ENCODE measurements at places on chromosomes 3 and 15. TPM values are rescaled to one million over a fixed set of nuclear protein-coding genes. Genes with fewer than 3 reads are reported as not detected.

PRR20G gene
- not detected for total RNA-seq

- DNase-seq: no peak
These were observed 9.4 kb upstream of the AP3S2 start for GRCh38 chr15:89903015-89903857.

GRCh38 chr3:122074621-122075265 is 19.6 kb downstream of the CD86 start:
- DNase-seq: no peak

PARP15 gene
- 0.99 TPM for total RNA-seq

TOP2B gene
- 159 TPM for total RNA-seq

DNA sequence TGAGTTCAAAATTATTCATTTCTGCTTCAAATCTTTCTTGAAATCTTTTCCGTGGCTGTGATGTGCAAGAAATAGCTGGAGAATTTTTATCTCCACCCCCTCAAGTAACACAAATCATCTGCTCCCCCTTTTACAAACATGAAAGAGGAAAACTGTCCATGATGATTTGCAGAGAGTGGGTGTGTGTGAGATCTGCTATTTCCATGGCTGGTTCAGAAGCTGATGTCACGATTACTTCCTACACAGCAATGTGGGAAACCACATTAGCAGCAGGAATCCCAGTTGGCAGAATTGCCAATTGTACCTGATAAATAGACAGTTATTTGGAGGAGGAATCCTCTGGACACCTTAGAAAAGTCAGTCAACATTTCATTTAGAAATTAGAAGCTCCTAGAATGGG is 75.2 kb upstream of the GRM7 start:
- no peak for DNase-seq

DNA sequence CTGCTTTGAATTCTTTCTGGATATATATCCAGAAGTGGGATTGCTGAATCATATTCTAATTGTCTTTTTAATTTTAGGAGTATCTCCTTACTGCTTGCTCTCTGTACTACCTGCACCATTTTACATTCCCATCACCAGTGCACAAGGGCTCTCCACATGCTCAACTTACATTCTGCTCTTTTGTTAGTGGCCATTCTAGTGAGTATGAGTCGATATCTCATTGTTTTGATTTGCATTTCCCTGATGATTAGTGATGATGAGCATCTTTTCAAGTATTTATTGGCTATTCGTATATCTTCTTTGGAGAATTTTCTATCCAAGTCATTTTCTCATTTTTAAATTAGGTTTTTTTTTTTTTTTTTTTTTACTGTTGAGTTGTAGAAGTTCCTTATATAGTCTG is 29.5 kb downstream of the PFN2 start:
- no peak for DNase-seq

DNA sequence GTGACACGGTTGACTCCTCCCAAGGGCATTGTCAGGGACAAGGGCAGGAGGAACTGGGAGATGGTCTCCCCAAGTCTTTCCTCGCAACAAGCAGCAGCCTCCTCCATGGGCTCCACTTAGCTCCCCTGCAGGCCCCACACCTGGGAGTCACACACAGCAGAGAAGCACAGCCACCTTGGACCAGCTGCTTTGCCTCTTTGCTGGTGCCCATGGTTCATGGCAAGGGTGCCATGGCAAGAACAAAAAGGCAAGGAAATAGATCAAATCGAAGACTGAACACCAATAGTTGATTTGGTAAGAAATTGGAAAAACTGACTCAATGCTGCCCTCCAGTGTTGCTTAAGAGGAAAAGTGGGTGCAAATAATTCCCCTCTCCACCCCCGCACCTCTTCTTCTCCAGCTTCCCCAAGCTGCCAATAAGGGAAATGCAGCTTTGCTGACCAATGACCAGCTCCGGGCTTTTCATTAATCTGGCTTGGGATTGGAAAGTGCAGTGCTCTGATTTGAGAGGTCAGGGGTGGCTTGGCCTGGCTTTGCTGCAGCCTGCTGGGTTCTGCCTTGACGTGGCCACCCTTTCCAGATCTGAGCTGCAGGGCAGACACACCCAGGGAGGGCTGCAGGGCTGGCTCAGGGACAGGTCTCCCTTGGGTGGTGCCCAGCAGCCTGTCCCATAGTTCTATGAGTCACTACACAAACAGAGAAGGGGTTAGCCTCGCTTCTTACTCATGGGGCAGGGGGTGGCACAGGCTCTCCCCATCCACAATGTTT is 162.0 kb downstream of the KLF13 start:
- DNase-seq: peak; percentile 70

- no peak for DNase-seq
These were observed 786.0 kb downstream of the TUSC7 start for GRCh38 chr3:117495620-117496019.

DIPK2A gene
- 51.1 TPM for total RNA-seq

DNA sequence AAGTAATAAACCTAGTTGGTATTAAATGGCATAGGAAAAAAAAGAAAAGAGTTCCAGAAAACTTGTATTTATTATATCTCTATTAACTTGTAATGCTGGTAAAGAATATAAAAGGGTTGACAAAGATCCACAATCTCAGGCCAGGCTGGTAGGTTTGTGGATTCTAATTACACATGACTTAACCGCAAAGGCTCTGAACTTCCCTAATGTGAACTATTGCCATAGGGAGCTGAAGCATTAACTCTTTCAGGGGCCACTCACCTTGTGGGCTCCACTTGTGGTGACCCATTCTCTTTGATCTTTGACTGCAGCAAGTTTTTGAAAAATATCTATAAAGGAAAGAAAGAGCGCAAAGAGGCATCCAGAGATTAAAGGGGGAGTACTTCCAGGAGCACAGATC is 58.5 kb downstream of the NEK10 start:
- DNase-seq: no peak

TRIM71 gene
- 0.69 TPM for total RNA-seq

ENTPD3 gene
- 0.79 TPM for total RNA-seq

CACNA2D2 gene
- 1.4 TPM for total RNA-seq

- no peak for DNase-seq
These were observed 9.6 kb upstream of the SNX22 start for GRCh38 chr15:64141798-64142512.

DNA sequence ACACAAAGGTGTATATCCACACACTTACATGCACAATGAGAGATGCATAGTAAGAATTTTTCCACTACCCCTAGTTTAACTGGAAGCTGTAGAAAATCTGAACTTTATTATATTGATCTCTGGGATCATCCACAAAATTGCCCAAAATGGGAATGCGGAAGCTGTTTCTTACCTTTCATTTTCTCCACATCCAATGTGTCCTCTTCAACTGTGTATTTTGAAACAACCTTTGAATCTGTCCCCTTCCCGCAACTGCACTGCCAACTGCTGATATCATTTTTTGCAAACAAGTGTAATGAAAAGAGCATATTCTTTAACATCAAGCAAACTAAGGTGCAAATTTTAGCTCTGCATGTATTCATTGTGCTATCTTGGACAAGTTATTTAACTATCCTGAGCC is 427.6 kb upstream of the TPRG1 start:
- DNase-seq: no peak

P2RY12 gene
- 1.7 TPM for total RNA-seq

GNAT1 gene
- total RNA-seq: 0.20 TPM

DNA sequence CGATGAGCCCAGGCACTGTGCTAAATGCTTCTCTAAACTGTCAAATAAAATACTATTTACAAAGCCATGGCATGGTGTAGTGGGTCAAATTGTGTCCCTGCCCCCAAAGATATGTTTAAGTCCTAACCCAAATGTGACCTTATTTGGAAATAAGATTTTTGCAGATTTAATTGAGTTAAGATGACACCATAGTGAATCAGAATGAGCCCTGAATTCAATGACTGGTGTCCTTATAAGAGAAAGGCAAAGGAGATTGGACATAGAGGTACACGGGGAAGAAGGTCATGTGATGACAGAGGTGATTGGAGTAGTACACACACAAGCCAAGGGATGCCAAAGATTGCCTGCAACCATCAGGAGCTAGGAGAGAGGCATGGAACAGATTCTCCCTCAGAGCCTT is 121.6 kb upstream of the VEPH1 start:
- no peak for DNase-seq

DNA sequence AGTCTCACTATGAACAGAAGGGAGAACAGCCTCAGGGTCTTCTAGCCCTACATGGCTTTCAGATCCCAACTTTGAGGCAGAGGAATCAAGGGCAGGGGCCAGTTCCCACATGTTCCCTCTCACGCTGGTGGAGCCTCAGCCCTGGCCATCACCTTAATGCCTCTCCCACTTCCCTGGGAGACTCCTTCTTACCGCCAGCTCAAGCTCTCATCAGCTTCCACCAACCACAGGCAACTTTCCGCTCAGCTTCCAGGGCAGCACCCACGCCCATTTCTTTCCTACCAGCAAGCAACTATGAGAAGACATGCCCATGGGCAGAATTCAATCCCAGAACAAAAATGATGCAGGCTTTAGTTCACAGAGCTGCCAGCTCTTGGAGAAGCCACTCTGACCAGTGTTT is 63.5 kb downstream of the RUBCN start:
- DNase-seq: no peak

TUBGCP5 gene
- total RNA-seq: 22.6 TPM

DNA sequence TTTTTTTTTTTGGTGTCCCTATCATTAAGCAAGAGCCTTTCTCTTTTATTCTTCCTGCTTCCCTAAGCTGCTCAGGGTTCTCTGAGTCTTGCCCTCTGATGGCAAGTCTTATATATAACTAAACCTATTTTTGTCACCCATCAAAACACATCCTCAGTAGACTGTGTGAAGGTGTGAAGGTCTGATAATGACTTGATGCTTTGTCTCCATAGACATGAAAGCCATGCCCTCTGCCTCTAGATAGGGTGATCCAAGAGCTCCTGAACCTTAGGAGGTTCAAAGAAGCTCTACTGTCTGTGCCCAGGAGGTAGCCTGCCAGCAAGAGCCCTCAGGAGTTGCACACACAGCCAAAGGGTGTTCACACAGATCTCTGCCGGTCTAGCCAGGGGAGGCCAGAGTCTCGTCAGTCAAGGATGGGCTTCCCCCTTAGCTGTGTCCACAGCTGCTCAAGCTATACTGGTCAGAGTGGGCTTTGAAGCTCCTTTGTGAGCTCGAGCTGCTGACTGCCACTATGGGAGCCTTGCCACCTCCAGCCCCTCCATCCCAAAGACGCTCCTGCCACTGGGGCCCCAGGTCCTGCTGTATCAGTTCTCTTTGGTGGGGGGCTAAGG is 13.1 kb upstream of the SNX22 start:
- no peak for DNase-seq

DNA sequence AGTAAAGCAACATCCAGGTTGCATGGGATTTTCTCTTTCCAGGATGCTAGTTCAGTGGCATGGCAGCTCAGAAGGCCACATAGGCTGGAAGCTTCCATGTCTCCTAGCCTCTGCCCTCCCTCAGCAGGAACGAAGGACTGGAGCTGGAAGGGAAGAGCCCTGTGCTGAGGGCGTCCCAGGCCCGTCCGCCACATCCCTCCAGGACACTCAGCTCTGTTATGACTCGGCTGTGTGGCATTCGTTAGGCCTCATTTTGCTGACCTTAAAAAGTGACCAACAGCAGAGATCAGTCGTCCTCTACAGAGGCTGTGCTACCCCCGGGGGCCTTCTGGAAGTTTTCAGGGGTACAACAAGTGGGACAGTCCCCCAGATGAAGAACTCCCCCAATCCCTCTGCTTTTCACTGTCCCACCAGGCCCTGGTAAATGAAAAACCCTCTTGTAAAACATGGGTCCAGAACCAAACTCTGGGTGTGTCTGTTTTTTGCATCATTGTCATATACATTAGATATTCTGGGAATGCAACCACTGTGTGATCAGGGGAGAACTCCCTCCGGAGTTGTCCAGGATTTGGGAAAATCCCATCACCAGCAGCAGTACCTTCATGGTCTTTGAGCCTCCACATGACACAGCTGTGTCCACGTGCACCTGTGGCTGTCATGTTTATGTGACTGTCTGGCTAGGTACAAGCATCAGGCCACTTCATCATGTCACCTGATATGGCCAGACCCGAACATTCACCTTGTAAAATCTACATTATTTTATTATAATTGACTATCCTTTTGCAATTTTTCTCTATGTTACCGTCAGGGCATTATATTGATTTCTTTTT is 149.9 kb downstream of the OR4M2 start:
- no peak for DNase-seq

GRCh38 chr15:57143511-57144078 is 225.2 kb downstream of the TCF12 start:
- DNase-seq: no peak

- no peak for DNase-seq
These were observed 393.2 kb downstream of the ERC2 start for GRCh38 chr3:56075089-56075488.

- no peak for DNase-seq
These were observed 42.1 kb downstream of the PRTG start for GRCh38 chr15:55700876-55701275.

NEDD4 gene
- total RNA-seq: 23.2 TPM

GRCh38 chr3:9583792-9584191 is 30.2 kb upstream of the LHFPL4 start:
- DNase-seq: no peak

DNA sequence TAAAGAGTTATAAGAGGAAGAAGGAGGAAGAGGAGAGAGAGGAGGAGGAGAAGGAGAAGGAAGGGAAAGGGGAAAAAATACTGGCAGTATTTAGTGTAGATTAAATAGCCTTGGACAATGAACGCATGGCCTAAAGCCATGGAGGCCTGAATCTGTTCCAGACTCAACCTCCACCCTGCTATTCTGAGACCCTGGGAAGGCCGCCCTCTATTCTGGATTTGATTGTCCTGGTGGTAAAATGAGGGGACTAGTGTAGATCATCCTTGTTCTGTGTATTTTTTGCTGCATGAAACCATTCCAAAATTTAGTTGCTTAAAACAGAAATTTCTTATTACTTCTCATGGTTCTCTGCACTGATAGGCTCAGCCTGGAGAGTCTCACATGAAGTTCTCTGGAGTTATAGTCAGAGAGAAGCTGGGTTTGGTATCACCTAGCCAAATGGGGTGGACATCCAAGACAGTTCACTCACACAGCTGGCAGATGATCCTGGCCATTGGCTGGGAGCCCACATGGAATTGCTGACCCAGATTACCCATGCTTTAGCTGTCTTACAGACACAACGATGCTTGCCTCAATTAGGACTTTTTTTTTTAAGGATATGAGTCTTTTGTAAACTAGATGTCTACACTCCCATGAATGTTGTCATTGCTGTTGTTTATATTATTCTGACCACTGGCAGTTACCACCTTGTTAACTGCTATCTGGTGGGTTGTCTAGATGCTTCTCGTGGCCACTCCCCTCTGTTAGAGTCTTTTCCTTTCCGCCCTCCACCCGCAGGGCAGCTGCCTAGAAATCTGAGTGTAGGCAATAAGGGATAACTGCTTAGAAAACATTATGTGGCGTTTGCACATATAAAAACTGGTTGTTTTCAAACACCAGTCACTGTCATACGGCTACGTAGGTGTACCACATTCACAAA is 149.9 kb downstream of the SST start:
- DNase-seq: no peak
